ENCODE measurements at places on chromosomes 7 and 10.
A peak's percentile ranks its signal among the peaks of the same experiment; 100 is the strongest.

DNA sequence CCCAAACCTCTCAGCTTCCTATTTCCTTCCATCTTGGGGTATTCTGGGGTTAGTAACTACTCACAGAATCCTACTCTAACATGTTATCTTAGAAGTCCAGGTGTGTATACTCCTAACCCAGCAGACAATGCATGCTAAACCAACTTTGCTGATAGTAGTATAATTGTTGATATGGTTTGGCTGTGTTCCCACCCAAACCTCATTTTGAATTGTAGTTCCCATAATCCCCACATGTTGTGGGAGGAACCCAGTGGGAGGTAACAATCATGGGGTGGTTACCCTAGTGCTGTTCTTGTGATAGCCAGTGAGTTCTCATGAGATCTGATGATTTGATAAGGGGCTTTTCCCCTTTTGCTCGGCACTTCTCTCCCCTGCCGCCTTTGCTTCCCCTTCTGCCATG is 135.1 kb downstream of the CHRM2 start:
- no peak for DNase-seq

DNA sequence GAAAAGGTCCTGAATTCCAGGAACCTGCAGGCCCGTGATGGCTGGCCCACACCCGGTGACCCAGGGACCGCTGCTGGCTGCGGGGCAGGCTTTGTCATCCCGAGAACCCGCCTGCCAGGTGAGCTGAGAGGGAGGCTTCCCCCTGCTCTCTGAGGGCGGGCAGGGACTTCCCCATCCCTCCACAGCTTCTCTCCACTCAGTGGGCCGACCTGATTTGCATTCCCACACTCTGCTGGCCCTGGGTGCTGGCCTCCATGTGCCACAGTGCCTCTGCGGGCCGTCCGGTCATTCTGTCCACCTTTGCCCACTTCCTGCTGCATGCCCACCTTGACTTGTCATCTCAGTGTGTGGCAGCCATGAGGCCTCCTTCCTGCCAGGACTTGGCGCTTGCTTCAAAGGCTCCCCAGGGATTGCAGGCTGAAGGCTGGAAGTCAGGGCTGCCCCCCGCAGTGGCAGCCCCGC is 35.3 kb downstream of the PALD1 start:
- DNase-seq, result peak; percentile 68

GRCh38 chr10:18710201-18710653 is 51.0 kb downstream of the ARL5B start:
- no peak for DNase-seq

DNA sequence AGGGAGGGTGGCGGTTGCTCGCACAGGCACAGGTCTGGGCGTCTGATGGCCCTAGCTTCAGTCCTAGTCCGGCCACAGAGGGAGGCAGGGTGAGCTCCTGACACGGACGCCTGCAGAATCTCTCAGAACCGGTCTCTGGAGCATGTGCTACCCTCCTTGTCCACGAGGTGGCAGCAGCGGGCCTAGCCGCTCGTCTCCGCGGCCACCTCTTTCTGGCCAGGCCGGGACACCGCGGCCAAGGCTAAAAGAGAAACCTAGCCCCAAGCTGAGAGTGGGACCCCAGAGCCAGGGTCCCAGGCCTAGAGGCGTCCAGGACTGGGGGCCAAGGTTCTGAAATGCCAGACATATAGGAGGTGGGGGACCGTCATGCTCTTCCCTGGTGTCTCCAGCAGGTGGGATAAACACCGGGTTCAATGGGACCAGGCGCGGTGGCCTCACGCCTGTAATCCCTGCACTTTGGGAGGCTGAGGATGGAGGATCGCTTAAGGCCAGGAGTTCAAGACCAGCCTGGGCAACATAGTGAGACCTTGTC is 3.2 kb upstream of the LAT2 start:
- DNase-seq, result peak; percentile 79

- DNase-seq, result no peak
These were observed 30.3 kb downstream of the ARID5B start for GRCh38 chr10:61931620-61932332.

DNA sequence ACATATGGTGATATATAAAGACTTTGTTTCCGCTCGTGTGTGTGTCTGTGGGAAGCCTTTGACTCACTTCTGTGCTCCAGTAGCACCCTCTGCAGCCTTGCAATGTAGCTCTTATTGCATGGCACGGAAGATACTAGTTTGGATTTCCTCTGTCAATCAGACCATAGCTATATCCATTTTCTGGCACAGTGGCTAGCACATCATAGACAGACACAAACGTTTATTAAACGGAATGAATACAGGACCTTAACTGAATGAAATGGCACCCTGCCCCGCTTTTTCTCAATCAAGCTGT is 124.0 kb upstream of the PTPN20 start:
- peak; percentile 63 for DNase-seq

DNA sequence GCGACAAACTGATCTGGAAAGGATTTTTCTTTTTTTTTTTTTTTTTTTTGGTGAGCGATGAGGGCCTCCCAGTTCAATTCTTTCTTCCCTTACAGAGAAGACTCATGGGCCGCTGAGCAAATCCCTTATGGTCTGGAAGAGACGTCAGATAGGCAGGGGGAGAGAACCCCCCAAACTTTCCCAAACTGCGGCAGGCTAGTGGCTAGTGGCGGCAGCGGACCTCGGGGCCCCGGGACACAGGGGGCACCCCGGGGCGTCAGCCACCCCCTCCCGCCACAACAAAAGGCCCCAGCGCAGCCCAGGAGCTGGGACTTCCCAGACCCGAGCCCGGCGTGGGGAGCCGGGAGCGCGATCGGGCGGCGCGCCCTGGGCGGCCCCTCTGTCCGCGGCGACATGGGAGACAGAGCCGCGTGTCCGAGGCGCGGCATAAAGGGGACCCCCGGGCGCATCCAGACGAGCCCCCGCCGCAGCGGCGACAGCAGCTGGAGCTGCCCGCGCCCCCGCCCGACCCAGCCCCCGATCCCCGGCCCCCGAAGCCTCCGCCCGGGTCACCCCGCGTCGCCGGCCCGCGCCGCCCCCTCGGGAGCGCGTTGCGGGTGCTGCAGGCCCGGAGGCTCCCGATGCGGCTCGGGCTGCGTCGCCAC is 755 bp downstream of the FAM171A1 start:
- DNase-seq, result no peak

DNA sequence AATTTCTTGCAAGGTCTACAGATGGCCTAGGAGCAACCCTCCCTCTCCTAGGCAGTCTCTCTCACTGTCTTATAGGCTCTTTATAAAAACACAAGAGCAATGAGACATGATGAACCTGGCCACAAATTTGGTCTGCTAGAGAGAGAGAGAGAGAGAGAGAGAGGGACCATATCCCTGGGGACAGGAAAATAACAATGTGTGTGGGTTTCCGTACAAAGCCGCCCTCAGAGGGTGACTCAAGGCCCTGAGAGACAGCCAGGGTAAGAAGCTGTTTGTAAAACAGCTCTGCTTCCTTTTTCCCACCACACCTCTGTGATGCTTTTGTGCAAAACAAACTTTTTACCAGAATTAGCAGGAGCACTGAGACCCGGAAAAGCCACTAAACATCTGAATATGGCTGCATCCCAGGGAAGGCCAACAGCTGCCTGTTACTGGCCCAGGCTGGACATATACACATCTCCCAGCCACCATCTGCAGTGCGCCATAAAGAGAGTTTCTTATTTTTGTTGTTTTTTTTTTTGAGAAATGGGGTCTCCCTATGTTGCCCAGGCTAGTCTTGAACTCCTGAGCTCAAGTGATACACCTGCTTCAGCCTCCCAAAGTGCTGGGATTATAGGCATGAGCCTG is 18.4 kb downstream of the GIMAP5 start:
- no peak for DNase-seq

DNA sequence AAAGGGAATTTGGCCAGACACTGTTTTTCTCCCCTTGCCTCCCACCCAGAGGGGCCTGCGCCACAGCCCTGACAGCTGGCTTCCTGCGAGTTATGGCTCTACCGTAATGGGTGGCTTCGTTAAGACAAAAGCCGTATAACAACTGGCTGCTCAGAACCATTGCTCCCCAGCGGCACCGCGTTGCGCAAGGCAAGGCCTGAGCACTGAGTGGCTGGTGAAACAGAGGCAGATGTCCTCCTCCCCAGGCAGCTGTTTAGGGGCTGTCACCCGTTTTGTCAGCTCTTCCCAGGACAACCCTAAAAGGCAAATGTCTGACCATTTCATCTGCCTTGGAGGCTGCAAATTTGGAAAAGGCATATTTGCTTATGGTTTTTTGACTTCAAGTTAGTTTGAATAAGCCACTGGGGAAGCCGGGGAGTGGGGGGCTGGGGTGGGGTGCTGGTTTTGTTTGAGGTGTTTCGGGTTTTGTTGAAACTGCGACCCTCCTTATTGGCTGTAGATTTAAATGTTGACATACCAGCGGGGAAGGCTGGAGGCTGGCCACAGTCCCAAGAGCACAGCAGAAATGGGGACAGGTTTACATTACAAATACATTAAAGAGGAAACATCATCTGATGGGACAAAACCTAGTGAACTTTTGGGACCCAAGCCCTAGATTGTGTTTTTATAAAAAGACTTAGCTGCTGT is 681 bp upstream of the SPOCK2 start:
- no peak for DNase-seq

DNA sequence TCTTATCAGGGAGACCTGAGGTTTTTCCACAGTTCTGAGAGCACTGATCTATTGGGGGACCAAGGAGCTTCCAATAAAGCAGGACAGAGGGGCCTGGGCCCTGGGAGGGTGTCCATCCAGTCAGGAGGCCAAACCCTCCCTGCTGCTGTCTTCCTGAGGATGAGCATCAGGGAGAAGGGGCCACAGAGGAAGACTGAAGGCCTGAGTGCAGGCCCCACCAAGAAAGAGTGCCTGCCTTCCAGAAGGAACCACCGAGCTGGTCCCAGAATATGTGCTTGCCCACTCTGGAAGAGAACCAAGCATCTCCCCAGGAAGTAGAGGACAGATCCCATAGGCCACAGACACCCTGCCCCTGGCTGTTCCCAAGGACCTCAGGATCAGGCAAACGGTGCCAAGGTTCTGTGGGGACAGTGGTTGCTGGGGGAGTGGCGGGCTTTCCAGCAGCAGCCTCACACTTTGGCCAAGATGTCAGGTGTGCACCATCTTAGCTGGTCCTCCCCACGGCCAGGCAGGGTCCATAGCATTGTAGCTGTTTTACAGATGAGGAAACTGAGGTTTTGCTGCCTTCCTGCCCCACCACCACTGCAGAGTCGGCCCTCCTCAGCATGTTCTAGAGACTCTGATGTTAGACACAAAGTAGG is 199.4 kb downstream of the GRID1 start:
- no peak for DNase-seq

DNA sequence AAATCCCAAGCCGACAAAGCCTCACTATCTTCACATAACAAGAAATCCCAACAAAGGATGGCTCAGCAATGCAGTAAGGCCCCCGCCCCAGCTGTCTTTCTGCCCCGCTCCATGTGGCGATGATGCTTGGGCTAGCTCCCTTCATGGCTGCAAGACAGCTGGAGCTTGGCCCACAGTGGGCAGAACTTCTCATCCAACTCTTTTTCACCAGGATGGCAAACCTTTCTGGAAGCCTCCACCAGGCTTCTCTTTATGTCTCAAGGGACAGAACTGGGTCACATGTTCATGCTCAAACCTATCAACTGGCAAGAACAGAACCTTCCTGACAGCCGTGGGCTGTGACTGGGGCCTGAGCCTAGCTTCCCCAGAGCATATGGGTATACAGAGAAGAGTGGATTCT is 260.5 kb upstream of the MKLN1 start:
- DNase-seq, result no peak

DNA sequence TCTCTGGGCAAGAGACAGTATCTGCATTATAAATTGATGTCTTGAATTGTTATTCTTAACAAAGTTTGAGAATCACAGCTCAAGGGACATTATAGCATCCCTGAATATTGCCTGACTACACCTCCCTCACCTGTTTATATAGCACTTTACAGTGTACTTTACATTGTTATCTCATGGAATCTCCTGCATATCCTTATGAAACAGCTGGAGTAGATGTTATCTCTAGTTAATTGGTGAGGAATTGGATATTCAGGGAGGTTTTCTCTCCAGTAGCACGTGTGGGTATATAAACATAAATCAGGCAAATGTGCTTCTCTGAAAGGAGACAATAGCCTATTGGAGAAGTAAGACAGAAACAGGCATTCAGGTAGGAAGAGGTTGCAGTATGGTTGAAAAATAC is 117.2 kb downstream of the SRI start:
- DNase-seq, result no peak

DNA sequence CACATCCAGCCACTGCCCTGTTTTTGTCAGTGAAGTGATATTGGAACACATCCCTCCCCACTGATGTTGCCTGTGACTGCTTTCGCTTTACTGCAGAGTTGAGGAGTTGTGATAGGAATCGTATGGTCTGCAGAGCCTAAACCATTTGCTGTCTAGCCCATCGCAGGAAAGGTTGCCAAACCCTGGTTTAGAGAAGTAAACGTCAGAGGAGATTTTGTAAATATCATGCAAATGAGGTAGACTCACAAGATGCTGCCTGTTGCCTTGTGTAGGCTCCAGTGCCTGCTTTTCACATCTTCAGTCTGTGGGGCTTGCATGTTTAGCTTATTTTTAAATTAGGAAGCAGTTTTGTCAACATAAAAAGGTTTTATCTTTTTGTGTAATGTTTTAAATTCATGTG is 107.1 kb downstream of the TRRAP start:
- DNase-seq, result no peak

DNA sequence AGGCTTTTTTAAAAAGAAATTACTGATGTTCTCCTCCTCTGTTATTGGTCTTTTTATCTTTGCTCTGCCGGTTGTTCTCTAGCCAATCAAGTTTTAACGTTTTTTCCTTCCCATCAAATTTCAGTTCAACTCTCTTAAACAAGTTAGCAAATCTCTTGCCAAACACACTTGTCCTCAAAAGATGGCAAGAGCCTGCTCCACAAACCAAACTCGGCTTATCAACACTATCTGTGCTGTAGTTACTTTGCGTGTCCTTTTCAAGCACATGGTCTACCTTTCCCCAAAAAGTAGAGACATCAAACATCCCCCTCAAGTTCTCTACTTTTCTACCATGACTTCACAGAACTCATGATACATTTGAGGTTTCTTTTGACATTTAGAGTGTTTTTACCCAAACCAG is 71.3 kb downstream of the OSBPL3 start:
- DNase-seq, result no peak

DNA sequence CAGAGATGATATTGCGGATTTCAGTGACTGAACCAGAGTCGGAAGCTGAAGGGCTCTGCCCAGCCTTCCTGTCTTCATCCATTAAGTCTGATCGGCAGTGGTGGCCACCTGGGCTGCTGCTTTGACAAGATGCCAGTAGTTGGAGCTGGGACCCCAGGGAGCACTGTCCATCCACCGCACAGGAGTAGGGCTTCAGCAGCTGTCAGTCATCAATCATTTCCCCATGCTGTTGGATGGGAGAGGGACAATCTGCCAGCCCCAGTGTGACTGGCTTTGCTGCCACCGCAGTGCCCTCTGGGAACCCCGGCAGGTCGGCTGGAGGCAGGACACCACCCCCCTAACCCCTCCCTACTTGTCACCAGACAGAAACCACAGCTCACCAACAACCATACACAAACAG is 23.0 kb upstream of the GPR146 start:
- DNase-seq, result no peak

GRCh38 chr7:71112436-71112835 is 19.5 kb upstream of the GALNT17 start:
- no peak for DNase-seq

GRCh38 chr7:28768577-28769147 is 189.5 kb downstream of the TRIL start:
- no peak for DNase-seq

- DNase-seq, result no peak
These were observed 222.9 kb downstream of the GLRX3 start for GRCh38 chr10:130358981-130359650.

- no peak for DNase-seq
These were observed 75.1 kb downstream of the AHCYL2 start for GRCh38 chr7:129299889-129300288.

GRCh38 chr7:24722386-24723177 is 34.7 kb downstream of the GSDME start:
- peak; percentile 37 for DNase-seq
